ENCODE measurements at places on chromosomes 3 and 15.

GRCh38 chr3:138948371-138949001, 1.5 kb downstream of the FOXL2NB start:
- DNase-seq = no peak

DNA sequence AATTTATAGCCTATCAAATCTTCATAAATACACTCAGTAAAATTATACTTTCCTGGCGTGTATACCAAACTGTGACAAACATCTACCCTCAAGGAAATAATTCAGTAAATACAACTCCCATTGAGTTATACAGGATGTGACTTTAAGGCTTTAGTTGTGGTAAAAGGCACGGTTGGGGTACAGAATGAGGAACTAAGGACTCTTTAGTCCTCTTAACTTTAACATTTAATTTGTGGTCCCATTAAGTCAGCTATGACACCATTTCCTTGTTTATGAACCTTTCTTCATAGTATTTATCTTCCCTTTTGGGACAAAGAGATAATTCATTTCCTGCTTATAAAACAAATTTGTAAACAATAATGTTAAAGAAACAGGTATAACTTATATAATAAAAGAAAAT, 30.2 kb downstream of the IFT80 start:
- DNase-seq = no peak

DNA sequence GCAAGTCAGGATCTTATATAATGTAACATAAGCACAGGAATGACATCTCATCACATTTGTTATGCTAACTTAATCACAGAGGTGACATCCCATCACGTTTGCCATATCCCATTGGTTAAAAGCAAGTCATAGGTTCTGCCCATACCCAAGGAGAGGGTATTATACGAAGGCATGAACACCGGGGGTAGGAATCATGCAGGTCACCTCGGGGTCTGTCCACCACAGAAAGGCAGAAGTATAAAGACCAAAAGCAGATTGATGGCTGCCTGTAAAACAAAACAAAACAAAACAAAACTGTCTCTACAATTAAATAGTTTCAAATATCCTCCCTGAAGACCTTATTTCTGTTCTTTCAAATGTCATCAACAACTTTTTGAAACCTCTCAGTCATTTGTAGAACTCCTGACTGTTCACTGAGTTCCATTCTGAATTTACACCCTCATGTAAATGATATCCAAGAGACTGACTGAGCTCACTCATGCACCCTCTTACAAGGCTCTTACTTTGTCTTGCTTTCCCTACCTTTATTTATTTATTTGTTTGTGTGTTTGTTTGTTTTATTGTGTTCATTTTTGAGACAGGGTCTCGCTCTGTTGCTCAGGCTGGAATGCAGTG, 22.7 kb upstream of the ZNF639 start:
- DNase-seq = no peak

DNA sequence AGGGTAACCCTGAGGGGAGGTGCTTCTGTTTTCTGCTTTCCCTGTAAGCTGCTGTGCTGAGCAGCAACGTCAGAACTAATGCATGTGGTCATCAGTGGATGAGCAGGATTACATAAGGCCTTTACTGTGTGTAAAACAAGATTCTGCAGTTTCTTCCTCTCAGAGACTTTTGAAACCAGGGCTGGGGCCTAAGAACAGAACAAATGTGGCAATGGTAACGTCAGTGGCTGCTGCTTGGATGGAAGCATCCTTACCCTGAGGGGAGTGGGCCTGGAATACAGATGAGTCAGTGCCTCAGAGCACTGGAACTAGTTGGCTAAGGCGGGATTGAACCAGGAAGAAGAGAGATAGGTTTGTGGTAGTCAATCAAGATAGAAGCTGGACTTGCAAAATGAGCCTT, 180.2 kb upstream of the KCNH8 start:
- no peak for DNase-seq

DNA sequence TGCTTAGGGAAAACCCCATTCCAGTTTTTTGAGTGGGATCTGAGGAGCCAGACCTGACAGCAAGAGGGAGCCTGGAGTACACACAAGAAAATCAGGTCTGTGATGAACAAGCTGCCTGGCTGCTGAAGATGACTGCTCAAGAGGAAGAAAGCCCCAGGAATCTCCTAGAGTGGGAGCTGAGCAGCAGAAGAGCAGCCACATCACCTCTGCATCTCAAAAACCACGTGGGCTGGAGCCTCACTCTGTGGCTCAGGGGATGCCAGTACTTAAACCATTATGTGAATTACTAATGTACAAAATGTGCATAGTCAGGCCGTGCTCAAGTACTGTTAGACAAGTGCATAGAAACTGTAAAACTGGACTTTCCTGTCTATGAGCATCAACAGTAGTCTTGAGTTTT, 52.4 kb downstream of the SLC9A9 start:
- DNase-seq = no peak

- no peak for DNase-seq
These were observed 21.8 kb downstream of the RASGRF1 start for GRCh38 chr15:79068790-79069189.

DNA sequence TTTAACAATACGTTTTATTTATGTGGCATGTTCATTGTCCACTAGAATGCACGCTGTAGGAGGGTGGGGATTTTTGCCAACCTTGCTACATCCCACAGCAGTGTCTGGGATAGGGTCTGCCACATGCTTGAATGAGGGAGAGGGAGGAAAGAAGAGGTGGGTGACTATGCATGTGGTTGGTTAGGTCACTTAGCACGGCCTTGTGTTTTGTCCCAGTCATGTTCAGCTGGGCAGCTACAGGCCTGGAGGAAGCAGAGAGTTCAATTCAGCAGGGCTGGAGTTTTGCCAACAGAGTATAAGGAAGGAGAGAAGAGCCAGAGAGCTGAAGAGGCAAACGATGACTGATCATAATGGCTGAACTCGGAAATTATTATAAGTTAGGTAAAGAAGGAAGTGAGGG, 268.4 kb upstream of the NSMCE3 start:
- no peak for DNase-seq

GRCh38 chr3:161893972-161894371, 397.4 kb downstream of the OTOL1 start:
- no peak for DNase-seq

- no peak for DNase-seq
These were observed 11.1 kb downstream of the COL6A6 start for GRCh38 chr3:130528120-130528519.

GRCh38 chr3:21435871-21436270, 315.1 kb downstream of the ZNF385D start:
- no peak for DNase-seq

- no peak for DNase-seq
These were observed 308.3 kb upstream of the UBE2E2 start for GRCh38 chr3:22894865-22895264.

DNA sequence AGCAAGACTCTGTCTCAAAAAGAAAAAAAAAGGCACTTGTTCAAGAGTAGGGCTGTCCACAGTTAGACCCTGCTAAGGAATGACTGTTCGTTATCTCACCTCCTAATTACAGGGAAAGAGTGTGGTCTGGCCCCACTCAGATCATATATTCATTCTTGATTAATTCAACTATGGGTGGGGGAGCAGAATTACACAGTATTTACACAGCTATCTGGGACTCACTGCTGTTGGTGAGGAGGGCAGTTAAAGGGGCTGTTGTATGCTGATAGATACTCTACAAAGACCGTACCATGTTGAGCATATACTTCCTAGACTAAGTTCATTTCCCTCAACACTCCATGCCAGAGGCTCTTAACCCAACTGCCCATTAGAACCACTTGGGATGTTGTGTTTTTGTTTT, 3.8 kb upstream of the ZNF620 start:
- no peak for DNase-seq

GRCh38 chr3:123296836-123297626, 95.3 kb downstream of the SEC22A start:
- DNase-seq = no peak

DNA sequence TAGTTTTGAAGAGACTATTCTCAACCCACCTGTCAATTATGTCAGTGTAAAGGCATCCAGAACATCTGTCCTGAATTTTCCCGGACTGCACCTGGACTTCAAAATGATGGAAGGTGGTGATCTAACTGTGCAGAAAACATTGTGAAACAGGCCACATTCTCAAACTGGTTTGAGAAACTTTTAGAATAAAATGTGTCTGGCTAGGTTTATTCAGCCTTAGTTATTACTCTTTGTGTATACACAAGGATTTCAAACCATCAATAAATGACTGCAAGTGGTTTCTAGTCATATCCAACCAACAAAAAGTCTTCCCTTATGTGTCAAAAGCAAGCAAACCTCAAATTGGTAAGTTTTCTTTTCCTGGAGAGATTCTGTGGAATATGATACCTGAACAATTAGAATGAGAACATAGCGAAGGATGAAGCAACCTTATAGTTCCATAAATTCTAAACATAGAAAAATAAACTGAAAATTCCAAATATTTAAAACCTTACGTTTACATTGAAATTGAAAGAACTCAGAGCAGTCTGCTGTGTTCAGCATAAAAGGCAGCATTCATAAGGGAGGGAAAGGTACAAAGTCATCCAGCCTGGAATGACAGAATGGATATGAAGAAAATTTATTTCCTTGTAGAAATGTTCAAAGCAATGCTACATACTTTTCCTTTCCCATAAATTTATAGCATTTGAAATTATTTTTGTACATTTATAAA, 306.6 kb upstream of the TGFBR2 start:
- DNase-seq = no peak

DNA sequence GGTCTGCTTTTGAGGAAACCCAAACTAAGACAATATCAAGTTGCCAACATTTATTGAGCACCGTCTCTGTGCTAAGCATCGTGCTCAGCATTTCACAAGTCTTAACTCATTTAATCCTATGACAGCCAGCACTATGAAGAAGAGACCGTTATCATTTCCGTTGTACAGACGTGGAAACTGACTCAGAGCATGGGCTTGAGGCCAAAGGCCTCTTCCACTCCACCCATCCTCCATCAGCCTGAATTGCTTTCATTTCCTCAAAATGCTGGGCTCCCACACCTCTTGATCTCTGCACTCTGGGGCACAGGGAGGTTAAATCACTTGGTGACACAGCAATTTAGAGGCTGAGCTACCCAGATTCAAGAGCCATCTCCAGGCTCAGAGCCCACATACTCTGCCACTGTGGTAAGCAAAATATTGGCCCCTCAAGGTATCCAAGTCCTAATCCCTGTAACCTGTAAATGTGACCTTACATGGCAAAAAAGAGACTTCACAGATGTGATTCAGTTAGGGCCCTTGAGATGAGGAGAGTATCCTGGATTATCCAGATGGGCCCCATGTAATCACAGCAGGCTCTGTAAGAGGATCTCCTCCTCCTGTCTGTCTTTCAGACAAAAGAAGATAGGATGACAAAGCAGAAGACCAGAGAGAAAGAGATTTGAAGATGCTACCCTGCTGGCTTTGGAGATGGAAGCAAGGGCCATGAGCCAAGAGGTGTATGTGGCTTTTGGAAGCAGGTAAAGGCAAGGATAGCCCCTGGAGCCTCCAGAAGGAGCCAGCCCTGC, 24.3 kb upstream of the FLNB start:
- DNase-seq = peak; percentile 73

DNA sequence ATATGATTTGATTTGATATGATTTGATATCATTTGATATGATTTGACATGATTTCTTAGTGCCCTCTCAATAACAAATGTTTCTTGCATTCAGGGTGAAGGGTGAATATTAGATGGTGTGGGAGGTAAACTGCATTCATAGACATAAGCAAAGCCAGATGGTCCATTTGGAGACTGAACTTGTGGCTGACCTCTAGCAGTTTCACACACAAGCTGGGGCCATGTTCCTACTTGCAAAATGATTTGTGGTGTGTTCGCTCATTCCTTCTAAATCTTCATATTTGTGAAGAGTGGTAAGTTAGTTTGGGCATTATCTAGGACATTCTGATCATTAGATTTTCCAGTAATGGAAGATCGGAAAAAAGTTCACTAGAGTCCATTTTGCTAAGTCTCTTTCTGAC, 40.5 kb upstream of the CCR4 start:
- no peak for DNase-seq

GRCh38 chr3:21158861-21159542, 592.0 kb downstream of the ZNF385D start:
- no peak for DNase-seq
